CD4-positive, alpha-beta T cell treated with Interleukin-6 for 4 hours (primary cell): ENCODE measurements at places on chromosomes 3 and 15.

DNA sequence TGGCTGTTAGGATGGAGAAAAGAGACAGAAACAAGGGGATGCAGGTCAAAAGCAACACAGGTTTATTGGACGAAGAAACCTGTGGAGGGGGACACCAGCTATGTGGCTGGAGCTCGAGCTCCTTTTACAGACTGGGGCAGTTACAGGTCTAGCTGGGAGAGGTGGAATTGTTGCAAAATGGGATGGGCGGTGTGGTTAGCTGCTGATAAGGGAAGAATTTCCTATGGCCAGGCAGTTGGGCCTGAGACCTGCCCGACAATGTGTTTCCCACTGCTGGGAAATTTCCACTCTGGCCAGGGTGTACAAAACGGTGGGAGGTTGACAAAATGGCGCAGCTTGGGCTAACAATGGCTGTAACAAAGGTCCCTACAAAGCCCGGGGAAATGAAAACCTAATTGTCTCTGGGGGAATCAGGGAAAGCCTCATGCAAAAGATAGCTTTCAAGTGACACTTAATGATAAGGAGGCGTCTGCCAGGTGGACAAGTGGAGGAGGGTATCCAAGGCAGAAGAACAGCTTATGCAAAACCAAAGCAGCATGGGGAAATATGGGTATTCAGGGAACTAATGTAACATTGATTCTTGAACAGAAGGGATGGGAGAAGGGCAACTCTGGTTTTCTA lies 137.4 kb upstream of the SGO1 start:
- no peak for DNase-seq

- no peak for DNase-seq
Measured at GRCh38 chr3:87949879-87950208, 109.0 kb downstream of the CGGBP1 start.

GRCh38 chr15:31302778-31303725 lies 23.6 kb upstream of the KLF13 start:
- DNase-seq: peak; percentile 47

DNA sequence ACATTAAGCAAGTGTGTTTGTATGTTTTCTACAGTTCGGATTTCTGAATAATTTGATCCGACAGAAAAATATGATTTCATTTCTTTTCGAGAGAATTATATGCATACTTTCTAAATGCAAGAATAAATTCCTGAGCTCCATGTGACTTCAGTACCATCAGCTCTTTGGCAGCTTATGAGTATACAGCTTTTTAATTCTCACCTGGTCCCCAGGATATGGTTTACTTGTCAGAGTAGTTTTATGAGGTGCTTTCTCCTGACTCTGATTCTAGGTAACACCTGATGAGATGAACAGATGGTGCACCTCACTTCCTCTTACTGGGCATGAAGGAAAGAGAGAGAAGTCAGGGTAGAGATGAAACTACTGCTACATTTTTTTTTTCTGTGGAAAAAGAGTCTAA lies 3.1 kb downstream of the HGD start:
- DNase-seq: no peak

DNA sequence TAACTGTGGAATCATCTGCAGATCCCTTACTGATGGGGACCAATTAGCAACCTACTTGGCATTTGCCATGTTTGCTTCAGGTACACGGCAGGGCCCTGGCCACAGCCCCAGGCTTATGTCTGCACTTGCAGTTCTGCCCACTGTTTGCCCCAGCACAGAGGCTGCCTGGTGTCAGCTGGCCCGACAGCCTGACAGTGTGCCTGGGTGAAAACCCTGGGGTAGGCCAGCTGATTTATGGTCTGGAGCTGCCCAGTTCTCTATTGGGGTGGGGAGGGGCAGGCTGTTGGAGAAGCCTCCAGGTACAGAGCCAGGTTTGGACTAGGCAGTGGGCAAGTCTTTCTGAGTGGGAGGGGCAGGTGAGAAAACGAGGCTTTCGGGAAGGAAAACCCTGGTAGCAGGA lies 11.2 kb upstream of the TGM5 start:
- no peak for DNase-seq

GRCh38 chr15:58431221-58432149 lies at the start of gene LIPC:
Gene LIPC, plus strand, starts transcription at chr15:58431991. Its CDS starts 42 bp downstream, at chr15:58432033.
- no peak for DNase-seq

- DNase-seq: no peak
Measured at GRCh38 chr3:123126031-123126430, 59.2 kb downstream of the PDIA5 start.

DNA sequence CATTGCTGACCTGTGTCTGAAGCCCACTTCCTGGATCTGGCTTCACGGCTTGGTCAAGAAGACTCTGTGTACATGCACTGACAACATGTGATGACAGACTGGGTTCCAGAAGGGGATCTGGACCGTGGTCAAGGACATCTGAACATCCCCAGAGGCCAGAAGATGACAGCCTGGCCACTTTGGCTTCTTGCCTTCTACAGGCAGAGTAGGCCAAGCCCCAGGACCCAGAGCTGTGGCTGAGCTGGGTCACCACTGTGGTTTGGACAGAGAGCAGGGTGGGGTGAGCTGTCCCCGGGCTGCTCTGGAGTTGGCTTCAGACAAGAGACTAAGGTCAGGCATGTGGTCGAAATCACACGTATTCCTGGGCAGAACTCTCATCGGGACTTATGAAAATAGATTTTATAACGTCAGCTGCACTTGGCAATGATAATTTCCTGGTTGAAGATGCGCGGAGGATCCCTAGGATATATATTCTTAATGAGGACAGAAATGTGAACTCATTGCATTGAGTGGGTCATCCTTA lies 114.1 kb upstream of the FRMD4B start:
- DNase-seq: no peak

- DNase-seq: no peak
Measured at GRCh38 chr3:147008886-147009285, 397.5 kb downstream of the ZIC4 start.

DNA sequence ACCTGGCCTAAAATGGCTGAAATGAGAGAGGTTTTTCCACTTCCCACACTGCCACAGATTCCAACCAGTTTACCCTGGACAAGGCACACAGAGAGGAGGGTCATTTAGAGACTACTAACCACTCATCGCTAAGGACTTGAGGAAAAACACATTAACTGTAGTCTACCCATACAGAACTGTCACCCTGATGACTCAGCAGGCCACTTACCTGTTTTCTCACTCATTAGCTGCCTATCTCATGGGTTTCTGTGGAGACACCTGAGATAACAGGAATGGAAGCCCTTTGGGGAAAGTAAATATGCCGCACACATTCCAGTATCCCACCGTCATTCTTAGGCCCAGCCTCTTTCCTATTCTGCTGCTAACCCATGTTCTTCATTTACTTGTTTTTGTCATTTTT lies 50.0 kb downstream of the ABCC5 start:
- DNase-seq: no peak

DNA sequence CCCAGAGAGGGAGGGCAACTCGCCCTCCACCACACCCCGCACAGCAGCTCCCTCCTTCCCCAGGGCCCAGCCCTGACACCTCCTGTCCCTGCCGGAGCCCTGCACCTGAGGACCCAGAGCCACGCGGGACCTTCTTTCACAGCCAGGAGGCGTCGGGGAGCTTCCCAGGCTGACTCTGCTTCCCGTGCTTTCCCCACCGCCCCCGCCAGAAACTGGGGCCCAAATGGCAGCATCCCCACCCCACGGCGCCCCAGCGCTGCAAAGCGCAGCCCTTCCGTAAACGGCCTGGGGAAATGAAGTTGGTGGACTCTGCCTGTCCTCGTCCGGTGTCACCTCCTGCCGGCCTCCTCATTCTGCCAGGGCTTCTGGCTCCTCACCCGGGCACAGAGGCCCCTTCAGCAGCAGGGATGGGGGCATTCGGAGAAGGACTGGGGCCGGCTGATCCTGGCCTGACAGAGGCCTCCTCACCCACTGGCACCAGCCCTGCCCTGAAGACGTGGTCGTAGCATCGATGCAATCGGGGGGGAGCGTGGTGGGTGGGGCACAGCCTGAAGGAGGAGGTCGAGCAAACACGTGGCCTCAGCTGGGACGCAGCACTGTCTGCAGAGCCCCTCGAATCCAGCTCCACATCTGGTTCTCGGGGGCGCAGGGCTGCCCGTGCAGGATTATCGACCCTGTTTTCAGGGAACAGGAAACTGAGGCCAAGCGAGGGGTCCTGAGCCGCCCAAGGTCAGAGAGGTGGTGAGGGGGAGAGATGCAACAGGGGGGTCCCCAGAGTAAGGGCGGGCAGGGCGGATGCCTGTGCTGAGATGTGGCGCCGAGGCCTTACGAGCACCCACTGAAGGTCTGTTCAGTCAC lies 235.4 kb downstream of the XXYLT1 start:
- no peak for DNase-seq

GRCh38 chr15:64515196-64515595 lies 54.8 kb downstream of the ZNF609 start:
- DNase-seq: no peak

DNA sequence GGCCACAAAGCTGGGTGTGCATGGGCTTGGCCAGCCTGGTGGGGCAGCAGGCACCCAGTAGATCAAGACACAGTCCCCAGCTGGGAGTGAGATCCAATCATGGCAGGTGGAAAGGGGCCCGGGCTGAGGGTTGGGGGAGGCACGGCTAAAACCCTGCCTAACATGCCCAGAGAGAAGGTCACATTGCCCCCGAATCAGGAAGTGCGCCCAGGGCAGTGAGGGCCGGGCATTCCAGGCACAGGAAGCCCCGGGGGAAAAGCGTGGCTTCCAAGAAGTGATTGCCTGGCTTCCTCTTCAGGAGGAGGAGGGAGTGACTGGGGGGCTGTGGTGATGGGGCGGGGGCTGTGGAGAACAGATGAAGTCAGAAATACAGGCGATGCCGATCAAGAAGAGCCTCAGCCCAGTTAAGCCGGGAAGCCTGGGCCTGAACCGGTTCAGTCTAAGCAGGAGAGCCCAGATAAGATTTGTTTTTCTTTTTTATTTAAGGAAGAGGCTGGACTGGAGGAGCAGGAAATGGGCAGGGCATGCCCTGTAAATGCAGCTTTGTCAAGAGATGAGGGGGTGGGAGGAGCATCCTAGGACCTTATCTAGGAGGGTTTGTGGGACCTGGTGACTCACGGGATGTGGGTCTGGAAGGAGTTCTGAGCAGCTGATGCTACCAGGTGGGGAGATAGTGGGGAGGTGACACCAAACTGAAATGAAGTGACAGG lies 83.9 kb downstream of the CHSY1 start:
- DNase-seq: peak; percentile 81

DNA sequence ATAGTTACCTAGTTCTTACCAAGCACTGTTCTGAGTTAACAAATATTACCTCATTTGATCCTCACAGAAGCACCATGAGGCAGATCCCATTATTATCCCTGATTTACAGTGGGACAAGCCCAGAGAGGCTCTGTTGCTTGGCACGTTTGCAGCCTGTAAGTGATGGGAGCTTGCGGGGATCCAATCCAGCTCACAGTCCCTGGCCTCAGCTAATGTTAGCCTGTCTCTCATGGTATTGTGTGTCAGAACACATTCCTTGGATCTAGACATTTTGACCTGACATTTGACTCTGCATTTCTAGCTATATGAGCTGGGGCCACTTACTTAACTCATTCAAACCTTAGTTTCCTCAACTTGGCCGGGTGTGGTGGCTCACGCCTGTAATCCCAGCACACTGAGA lies 246.9 kb upstream of the LRTM1 start:
- DNase-seq: no peak

- no peak for DNase-seq
Measured at GRCh38 chr3:71345429-71346040, 238.0 kb downstream of the FOXP1 start.

DNA sequence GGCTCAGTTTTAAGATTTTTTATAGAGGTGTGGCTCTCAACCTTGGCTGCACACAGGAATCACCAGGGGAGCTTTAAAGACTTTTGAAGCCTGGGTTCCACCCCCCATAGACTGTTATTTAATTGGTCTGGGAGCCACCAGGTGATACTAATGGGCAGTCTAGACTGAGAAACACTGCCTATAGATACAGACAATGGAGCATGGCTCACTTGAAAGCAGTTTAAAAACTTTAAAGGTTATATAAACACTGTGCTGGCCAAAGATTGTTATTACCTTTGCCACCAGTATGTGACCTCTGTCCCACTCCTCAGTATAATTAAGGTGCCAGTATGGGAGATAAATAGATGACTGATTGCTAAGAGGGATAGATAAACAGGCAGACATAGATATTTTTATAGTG lies 3.8 kb downstream of the GOLIM4 start:
- no peak for DNase-seq
